Suppressor macrophage (primary cell): ENCODE measurements at places on chromosomes 5 and 9.

GRCh38 chr9:127137640-127138360 lies 15.4 kb upstream of the ANGPTL2 start:
- DNase-seq, result no peak

DNA sequence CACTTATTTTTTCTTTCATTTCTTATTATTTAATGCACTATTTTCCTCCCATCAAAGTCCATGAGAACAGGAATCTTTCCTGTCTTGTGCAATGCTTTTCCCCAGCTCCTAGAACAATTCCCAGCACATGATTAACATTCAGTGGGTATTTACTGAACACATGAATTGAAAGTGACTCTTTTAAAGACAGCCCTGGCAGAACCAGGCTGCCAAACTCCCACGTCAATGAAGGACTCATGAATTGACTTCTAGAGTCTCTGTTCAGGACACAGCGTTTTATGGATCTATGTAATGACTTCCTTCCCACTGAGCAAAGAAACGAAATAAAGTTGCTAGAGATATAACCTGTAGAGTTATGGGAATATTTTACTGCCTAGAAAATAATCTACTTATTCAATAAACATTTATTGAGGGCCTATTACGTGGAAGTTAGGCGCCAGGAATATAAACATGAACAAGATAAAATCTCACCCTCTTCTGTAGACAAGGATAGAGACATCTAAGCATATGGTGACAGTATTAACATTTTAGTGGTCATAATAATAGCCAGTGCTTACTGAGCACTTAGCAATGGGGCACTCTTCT lies 485.9 kb upstream of the KLF4 start:
- no peak for DNase-seq

GRCh38 chr9:9002826-9003583 lies 1203.4 kb upstream of the DMAC1 start:
- DNase-seq, result no peak

- peak; percentile 60 for DNase-seq
Observed at GRCh38 chr9:19127871-19128500, 694 bp upstream of the PLIN2 start.

- peak; percentile 80 for DNase-seq
Observed at GRCh38 chr5:180820788-180821321, 18.2 kb upstream of the MGAT1 start.

- no peak for DNase-seq
Observed at GRCh38 chr5:146051678-146052077, 53.7 kb downstream of the PLAC8L1 start.

DNA sequence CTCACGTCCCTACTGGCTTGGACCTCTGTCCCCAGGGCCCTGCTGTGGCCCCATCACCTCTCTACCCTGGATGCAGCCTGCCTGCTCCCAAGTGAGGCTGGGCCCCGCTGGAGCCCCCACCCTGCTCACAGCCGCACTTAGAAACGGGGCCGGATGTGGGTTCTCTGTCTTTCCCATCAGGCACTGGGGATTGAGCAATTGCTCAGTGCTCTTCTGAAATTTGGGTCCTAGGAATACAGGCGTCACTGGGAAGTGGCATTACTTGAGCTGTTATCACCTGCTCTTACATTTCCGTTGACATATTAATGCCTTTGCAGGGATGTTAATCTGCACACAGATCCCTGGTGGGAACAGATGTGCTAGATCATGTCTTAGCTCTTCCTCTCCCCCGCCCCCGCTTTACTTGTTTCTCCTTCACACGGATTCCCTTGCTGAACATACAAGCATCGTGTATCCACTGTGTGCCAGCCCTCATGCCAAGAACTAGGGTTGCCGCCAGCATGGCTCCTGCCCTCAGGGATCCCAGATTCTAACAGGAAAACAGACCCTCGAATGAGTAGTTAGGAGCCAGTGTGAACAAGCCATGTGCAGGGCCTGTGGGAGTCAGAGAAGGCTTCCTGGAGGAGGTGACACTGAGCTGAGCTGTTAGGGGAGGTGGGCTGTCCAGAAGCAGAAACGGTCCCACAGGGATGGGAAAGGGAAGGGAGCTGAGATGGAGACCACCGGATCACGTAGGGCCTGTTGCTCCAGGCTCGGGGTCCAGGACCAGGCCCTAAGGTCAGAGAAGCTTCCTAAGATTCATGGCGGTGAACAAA lies 65.1 kb downstream of the NEK6 start:
- DNase-seq, result peak; percentile 49

GRCh38 chr5:14655146-14655741 lies 9.3 kb upstream of the OTULIN start:
- DNase-seq, result no peak

GRCh38 chr5:167839065-167839464 lies 452.4 kb upstream of the WWC1 start:
- no peak for DNase-seq

GRCh38 chr5:39452846-39453245 lies 28.1 kb upstream of the DAB2 start:
- DNase-seq, result peak; percentile 24
